ENCODE measurements at places on chromosomes 3 and 15. TPM values are rescaled to one million over a fixed set of nuclear protein-coding genes. Genes with fewer than 3 reads are reported as not detected.

Gene SNX22
- total RNA-seq, result 1.5 TPM

Gene SLC28A1
- total RNA-seq, result 0.83 TPM

Gene PLA2G4B
- total RNA-seq, result 3.4 TPM

Gene MCF2L2
- total RNA-seq, result 1.1 TPM

Gene TRIM42
- not detected for total RNA-seq

Gene CCDC39
- total RNA-seq, result not detected

Gene MORC1
- not detected for total RNA-seq

Gene GPR176
- 2.7 TPM for total RNA-seq

Gene GOLGA6L10
- total RNA-seq, result 0.86 TPM

Gene HTR3C
- not detected for total RNA-seq

Gene AMOTL2
- 64.6 TPM for total RNA-seq

Gene PLXNB1
- 43.4 TPM for total RNA-seq

Gene PPP1R14D
- total RNA-seq, result not detected

Gene GRK7
- total RNA-seq, result 0.08 TPM

Gene SERINC4
- total RNA-seq, result 0.43 TPM

Gene FETUB
- not detected for total RNA-seq

Gene MAN2A2
- total RNA-seq, result 73.3 TPM

Gene CNTN4
- 2.8 TPM for total RNA-seq

Gene LXN
- total RNA-seq, result 3.8 TPM

Gene ATP13A4
- total RNA-seq, result not detected

Gene CP
- total RNA-seq, result 8.1 TPM

Gene CPA3
- total RNA-seq, result 1.9 TPM

Gene PRSS50
- 0.78 TPM for total RNA-seq

Gene NISCH
- total RNA-seq, result 59.1 TPM

Gene NT5DC2
- total RNA-seq, result 58.2 TPM

Gene FBXW12
- total RNA-seq, result not detected

Gene ALDH1L1
- 26.8 TPM for total RNA-seq

Gene DAZL
- not detected for total RNA-seq

Gene CIB1
- total RNA-seq, result 69.9 TPM

All from cardiac septum (tissue), 1 donor.